ENCODE measurements at places on chromosomes 3 and 15. TPM values are rescaled to one million over a fixed set of nuclear protein-coding genes. Genes with fewer than 3 reads are reported as not detected.

Gene EMC7
- total RNA-seq = 32.3 TPM

Gene SPTBN5
- total RNA-seq = 6.6 TPM

Gene ZDHHC19
- total RNA-seq = not detected

DNA sequence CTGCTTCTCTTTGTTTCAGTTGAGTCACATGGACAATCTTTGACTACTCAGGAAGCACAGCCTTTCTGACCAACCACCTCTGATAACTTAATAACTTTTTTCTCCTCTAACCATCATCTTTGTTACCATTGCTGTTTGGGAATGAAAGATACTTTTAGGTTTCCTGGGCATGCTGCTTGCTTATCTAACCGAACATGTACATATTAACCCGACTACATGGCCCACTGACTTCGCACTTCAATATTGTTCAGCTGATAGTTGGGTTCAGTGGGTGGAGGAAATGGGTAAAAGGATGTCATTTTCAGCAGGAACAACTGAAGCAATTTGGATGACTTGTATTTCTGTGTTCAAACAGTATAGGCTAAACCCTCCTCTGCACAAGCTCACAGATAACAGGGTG is 214.3 kb downstream of the SQOR start:
- no peak for DNase-seq

DNA sequence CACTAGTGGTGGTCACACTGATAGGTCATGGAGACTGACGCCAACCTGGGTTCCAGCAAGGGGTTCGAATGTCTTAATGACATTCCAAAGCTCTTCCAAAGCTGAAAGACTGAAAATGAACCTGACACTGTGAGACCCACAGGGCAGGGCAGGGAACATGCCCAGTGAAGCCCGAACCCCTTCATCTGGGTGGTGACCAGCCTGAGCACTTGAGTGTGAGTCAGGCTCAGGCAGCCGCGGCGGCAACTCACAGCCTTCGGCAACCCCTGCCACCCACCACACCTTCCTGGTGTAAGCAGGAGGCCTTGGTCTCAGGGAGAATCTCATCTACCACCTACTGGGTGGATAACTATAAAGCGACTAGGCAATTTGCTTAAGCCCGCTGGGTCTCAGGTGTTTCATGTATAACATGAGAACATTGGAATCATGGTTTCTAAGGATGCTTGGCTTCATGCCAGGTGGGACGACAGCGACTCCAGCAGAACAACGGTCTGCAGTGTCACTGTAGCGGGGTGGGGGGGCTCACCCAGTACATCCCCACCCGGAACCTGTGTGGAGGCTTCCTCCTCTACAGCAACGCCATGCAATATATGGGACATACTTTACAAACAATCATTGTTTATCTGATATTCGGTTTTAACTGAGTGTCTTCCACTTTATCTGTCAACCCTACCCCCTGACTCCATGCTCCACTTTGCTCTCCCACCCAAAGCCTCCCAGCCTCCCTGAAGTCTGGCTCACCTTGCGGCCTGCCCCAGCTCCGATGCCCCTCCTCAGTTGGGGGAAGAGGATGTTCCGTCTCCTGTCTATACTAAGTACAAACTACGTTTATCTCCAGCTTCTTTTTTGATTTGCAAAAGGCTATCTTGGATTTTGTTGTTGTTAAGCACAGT is 125.0 kb upstream of the MEF2A start:
- peak; percentile 4 for DNase-seq

GRCh38 chr3:146929696-146930095 is 324.6 kb upstream of the PLSCR5 start:
- no peak for DNase-seq
